ENCODE measurements at places on chromosomes 11 and 22.

- DNase-seq = no peak
These were observed 25.2 kb upstream of the BMAL1 start for GRCh38 chr11:13252438-13252837.

- DNase-seq = no peak
These were observed 160.7 kb upstream of the RASSF10 start for GRCh38 chr11:12848413-12848812.

DNA sequence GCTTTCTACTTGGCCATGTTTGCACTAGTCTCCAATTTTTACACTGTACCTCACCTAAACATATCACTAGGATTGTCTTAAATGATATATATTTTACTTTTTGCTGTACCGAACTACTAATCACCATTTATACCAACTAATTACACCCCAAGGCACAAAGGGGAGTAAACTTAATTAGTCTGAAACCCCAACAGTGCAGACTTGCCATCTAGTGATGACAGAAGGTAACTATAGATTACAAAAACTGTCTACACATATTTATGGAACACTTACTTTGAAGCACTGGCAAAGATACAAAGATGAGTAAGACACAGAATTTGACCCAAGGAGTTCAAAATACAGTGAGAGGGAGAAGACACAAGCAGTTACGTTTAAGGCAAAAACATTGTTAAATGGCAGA is 139.7 kb downstream of the CNTN5 start:
- DNase-seq = no peak

DNA sequence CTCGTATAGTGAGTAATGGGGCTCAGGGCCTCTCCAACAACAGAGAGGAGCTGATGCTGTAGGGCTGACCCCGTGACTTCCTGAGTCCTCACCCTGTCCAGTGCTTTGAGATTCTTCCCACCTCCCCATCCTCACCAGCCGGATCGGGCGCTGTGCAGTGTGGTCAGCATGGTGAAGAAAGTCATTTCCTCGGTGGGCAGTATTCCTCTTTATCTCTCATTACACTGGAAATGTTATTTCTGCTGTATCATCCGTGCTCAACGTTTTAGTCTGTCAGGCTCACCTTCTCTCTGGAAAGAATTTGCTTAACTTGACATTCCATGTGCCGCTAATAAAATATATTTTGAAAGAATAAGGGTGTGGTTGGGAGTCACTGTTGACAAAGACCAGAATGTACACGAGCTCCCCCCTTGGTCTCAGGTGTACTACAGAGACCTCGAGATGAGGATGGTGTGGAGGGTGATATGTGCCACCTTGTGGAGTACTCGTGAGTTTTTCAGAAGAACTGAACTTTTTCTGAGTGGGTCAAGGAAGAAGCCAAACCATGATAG is 25.7 kb upstream of the SCGB1A1 start:
- no peak for DNase-seq

GRCh38 chr11:67584881-67585873 is 1.6 kb downstream of the GSTP1 start:
- no peak for DNase-seq

- peak; percentile 18 for DNase-seq
These were observed 13.0 kb upstream of the OR6A2 start for GRCh38 chr11:6812390-6813005.

GRCh38 chr22:45867118-45867905 is 109.7 kb downstream of the WNT7B start:
- DNase-seq = no peak

- no peak for DNase-seq
These were observed 52.4 kb downstream of the MAML2 start for GRCh38 chr11:96290631-96291030.

- DNase-seq = no peak
These were observed 27.0 kb downstream of the MFNG start for GRCh38 chr22:37459206-37459605.

- DNase-seq = no peak
These were observed 328.8 kb upstream of the PITPNB start for GRCh38 chr22:28247667-28248363.

GRCh38 chr11:59967677-59968394 is 4.0 kb downstream of the OOSP4A start:
- DNase-seq = no peak

DNA sequence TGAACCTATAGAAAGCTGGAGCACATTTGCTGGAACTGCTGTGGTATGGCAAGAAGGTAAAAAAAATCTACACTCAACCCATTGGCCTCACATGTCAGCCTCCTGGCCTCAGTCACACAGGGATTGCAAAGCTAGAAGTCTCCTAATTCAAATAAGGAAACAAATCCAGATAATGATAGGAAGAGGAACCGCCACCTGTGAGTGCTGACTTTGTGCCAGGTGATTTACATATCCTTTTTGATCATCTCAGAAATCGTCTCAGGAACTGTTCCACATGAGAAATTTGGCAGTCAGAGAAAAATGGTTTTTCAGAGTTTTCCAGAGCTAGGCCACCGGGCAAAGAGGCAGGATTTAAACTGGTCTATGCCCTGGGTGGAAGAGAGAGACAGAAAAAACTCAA is 986 bp downstream of the NLRP10 start:
- DNase-seq = no peak

GRCh38 chr11:126160345-126161022 is 51.0 kb downstream of the RPUSD4 start:
- no peak for DNase-seq

DNA sequence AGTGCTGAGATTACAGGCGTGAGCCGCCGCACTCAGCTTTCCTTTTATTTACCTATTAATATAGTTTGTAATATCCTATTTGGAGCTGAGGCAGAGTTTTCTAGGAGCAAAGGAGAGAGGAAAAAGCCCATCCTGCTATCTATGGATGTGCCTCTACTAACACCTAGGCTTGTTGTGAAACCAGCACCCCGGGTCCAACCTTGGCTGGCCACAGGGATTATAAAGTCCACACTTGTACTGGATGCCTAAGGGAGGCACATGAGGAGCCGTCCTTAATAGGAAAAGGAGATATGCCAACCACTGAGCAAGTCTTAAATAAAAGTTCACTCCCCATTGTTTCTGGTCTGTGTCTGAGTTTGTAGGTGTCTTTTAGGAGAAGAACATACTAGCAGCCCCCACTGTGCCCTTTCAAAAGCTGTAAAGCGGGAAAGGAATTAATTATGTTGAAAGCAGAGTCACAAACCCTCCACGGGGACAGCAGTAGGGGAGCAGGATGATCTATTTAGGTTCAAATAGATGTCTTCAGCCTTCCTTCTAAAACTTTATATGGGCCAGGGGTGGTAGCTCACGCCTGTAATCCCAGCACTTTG is 29.3 kb downstream of the RRP7A start:
- DNase-seq = no peak

DNA sequence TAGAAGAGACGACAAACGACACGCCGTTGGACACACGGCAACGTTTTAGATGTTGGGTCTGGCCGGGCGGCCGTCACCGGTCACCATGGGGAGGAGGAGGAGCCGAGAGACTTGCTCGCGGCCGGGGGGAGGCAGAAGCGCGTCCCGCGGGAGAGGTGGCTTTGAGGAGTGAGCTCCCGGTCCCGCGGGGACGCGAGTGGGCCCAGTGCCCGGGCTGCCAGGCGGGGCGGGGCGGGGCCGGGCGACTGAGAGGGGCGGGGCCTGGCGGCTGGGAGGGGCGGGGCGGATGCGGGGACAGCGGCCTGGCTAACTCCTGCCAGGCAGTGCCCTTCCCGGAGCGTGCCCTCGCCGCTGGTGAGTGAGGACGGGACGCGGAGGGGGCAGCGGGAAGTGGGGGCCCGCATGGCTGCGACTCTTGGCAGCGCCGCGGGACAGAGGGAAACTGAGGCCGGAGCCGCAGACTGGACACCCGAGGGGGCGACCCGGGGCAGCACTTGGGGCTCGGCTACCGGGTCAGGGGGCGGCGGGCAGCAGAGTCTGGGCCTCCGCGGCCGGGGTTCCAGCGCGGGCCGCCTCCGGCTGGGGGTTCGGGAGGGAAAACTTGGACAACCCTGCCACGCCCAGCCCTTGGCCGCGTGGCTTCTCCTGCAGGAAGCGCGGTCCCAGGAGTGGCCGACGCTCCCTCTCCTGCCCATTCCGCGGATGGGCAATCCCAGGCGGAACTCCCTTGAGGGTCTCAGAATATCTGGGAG is at the start of gene TSPO:
TSS of gene TSPO (plus strand) at position 309 of the 752 bp plus-strand sequence. CDS start 7,680 bp downstream, outside the sequence.
- DNase-seq = peak; percentile 60

DNA sequence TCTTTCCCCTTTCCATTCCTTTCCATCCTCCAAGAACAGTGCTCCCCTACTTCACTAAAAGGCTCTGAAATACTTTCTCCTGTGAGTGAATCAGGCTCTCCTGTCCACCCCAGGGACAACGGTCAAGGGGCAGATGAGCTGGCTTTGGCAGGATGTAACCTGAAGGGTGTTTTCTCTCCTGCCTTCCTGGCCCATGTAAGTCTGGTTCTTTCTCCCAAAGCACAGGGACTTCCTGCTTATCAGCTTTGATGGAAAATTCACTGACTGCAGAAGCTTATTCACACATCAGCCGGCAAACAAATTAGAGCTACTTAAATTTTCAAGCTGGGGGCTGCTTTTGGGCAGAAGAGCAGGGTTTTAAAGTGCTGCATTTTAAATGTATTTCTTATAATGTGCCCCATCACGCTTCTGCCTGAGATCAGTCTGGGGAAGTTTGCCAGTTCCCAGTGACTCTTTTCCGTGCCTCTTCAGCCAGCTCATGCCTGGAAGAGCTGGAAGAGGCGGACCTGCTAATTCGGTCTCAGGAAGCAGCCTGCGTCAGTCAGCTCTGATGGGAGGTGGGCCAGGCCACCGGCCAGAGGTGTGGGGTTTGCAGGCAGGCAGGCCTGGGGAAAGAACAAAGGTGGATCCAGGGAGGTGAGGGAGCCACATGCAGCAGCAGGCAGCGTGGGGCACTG is 140.4 kb upstream of the TBCEL start:
- no peak for DNase-seq

DNA sequence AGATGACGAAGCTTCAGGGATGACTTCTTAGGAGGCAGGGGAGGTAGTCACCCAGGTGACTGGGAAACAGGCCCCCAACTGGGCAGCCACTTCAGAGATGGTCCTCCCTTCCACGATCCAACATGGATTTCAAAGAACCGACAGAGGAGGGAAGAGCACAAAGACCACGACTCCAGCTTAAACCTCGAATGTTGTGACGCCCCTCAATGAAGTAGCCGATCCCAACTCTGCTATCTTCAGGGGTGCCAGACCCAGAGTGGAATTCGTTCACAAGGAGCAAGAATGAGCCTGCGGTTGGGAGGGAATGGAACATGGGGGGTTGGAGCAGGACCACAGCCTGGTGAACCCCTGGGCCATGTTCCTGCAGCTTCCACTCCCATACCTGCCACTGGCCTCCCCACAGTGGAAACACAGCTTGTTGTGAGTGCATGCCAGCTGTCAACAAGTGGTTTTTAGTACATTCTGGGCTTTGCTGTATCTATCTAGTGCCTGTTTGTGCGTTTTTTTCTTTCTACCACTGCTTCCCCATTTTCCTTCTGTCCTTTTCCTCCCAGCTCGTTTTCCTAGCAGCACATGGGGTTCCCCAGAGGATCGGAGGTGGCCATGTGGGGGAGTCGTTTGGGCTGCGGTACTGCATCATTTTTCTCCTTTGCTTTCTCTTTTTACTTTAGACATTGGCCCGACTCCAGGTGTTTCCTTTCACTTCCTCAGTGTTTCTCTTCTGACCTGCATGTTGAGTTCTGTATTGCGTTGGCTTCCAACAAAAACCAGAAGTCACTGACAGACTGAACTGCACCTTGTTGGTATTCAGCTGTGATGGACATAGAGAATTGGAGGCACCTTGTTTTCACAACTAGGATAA is 65.8 kb downstream of the MORC2 start:
- no peak for DNase-seq

DNA sequence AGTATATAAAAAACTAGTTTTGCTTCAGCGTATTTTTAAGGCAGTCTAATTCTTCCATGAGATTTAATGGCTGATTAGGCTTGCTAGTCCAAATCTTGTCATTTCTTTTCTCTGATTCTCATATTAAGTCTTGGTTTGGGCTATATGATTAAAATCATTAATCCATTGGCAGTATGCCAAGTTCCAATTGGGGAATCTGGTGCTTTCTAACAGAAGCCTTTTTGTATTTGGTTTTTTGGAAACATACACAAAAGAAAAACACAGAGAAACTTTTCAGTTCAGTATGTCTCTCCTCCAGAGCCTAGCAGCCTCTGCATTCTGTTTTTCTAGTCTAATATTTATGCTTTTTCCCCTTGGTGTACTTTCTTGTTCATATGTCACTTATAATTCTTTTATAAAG is 37.9 kb downstream of the SWAP70 start:
- DNase-seq = no peak

DNA sequence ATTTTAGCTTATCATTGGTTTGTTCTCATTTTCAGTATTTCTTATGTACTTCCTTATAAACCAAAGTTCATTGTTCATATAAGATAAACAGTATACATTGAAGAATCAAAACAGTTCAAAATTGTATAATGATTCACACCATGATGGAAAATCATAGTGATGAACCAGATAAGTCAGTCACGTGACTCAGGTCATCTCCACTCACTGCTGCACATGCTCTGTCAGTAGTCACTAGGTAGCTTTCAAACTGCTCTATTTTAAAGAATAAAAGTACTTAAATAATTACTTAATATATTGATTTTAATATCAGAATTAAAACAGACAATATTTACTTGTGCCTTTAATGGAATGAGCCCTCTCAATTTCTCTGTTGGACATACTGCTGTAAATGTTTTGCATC is 37.5 kb downstream of the PDHX start:
- DNase-seq = no peak

DNA sequence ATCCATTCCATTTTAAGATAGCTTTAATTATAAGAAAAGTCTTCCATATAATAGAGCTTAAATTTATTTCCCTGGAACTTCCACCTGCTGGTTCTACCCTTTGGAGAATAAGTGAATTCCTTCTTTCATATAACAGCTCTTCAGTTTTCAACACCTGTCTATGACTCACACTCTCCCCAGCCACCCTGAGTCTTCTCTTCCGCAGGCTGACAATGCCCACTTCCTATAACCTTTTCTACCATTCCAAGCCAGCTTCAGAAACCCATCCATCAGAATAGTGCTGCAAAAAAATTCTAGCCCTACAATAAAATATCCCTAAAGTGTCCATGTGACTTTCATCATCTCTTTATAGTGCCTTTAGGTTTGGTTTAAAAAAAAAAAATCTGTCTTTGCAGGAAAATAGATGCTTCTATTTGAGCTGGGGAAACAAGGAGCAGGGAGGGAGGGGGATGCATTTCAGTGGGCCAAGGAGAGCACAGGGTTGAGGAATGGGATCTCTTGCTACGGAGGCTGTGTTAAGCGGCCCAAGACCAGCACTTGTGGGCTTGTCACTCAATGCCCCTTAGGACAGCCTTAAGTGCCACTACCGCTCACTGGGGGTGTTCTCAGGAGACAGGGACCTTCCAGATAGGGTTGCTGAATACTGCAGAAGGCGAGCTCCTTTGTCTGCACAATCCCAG is 178.6 kb downstream of the DSCAML1 start:
- no peak for DNase-seq

DNA sequence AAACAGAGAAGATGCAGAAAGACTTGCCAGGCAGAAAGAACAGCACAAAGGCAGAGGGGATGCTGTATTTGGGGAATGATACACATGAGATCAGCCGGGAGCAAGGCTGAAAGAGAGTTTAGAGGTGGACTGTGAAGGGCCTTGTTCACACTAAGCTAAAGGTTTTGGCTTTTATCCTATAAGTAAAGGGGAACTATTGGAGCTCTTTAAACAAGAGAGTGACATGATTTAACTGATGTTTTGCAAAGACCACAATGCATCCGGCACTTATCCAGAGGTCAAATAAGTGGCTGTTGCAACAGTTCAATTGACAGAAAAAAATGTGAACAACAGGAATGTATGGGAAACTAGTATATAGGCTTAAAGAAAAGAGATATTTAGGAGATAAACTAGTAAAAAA is 64.7 kb upstream of the RRAS2 start:
- no peak for DNase-seq
